ENCODE measurements at places on chromosomes 6 and 20.
A peak's percentile ranks its signal among the peaks of the same experiment; 100 is the strongest.

- DNase-seq: no peak
Observed at GRCh38 chr6:32792901-32793435, 23.8 kb downstream of the HLA-DOB start.

- DNase-seq: no peak
Observed at GRCh38 chr20:39206899-39207564, 244.9 kb downstream of the DHX35 start.

GRCh38 chr20:11976966-11977365 lies 59.3 kb downstream of the BTBD3 start:
- no peak for DNase-seq

DNA sequence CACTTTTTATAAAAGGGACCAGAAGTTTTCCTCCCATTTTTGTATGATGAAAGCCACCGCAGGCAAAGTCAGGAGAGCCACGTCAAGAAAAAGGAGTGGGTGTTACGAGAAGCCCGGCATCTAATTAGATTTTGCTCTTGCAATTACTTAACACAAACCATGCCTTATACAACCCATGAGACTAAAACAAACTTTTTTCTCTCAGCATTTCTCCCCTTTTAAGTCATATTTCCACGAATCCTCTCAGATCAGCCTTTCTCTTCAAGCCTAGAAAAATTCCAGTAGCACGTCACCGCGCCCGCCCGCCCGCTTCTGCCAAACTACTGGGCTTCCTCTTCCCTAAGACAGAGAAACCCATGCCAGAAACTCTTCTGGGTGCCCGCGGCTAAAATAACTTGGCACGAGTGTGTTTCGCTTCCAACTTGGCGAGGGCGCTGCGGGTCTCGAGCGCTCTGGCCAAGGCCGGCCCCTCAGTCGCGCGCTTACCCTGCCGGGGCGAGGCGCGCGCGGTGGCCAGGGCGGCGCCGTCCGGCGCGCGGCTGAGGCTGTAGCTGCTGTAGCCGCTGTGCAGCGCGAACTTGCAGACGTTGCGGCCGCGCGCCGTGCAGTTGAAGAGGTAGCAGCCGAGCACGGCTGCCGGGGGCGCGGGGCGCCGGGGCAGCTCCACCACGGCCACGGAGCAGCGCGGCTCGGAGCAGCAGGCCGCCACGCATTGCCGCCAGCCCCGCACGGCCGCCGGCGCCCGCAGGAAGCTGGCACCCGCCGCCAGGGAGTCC lies 1.0 kb downstream of the LRP11 start:
- DNase-seq: peak; percentile 66

DNA sequence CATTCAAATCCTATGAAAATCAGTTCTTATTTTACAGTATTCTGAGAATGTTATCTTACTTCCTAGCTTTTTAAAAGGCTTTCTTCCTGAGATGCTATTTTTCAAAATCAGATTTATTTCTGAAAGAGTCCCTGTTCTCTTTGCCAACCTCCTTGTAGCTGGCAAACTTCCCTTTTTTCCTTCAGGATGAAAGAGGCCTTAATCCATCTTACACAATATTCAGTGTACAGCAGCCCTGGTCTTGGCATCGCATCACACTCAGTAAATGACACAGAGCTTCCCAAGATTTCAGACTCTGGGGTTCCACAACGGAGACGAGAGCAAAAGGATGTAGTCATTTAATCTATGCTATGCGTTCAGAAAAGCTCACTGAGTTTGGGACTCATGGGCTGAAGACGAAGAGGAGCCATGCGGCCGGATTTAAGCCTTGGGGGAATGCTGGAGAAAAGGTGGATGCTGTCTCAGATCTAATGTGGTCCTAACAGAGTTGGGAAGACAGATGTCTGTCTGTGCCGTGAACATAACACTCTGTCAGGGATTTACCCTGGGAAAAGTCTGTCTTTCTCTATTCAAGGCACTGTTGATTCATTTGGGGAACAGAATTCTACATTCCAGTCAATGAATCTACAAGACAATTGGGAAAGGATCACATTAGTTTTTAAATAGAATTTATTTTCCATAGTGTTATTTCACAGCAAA lies 616.4 kb upstream of the AGPAT4 start:
- DNase-seq: no peak

GRCh38 chr6:71822625-71823024 lies 63.7 kb upstream of the RIMS1 start:
- DNase-seq: no peak

DNA sequence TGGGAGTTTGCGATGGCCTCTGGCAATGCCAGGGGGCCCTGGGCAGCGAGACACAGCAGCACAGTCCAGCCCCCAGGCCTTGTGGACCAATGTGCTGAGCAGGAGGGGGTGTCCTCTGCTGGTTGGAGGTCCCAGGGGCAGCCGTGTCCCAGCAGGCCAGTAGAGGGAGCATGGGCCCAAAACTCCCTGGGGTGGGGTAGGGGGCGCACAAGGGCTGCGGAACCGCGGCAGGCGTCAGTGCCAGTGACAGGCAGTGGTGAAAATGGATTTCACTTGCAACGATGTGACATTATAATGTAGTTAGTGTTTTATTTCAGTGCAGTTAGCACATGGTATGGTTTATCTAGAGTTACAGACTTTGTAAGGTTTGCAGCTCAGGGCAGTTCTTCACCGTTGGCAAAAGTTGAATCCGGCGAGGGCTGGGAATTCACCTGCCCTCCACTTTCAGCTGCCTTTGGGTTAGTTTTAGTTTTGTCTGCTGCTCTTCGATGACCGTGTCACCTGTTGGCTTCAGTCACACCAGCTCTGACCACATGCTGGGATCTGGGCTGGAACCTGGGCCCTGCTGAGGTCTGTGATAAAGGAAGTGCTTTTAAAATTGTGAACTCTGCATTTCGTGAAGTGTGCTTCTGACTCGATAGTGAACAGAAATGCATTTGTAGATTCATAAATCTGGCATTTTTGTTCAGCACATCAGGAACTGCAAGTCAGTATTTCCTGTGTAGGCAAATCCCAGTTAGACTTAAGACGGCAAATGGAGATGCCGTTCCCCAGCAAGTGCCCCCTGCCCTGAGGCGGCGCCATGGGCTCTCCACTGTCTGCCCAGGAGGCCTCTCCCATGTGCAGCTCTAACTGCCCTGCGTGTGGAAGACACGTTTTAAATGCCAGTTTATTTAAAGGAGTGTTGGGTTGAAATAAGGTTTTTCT lies 46.8 kb downstream of the PYGB start:
- peak; percentile 49 for DNase-seq

- no peak for DNase-seq
Observed at GRCh38 chr20:46985250-46985649, 90.6 kb downstream of the EYA2 start.

- no peak for DNase-seq
Observed at GRCh38 chr6:1890071-1890470, 280.4 kb downstream of the FOXC1 start.

GRCh38 chr6:13800615-13801014 lies 13.7 kb downstream of the MCUR1 start:
- no peak for DNase-seq

DNA sequence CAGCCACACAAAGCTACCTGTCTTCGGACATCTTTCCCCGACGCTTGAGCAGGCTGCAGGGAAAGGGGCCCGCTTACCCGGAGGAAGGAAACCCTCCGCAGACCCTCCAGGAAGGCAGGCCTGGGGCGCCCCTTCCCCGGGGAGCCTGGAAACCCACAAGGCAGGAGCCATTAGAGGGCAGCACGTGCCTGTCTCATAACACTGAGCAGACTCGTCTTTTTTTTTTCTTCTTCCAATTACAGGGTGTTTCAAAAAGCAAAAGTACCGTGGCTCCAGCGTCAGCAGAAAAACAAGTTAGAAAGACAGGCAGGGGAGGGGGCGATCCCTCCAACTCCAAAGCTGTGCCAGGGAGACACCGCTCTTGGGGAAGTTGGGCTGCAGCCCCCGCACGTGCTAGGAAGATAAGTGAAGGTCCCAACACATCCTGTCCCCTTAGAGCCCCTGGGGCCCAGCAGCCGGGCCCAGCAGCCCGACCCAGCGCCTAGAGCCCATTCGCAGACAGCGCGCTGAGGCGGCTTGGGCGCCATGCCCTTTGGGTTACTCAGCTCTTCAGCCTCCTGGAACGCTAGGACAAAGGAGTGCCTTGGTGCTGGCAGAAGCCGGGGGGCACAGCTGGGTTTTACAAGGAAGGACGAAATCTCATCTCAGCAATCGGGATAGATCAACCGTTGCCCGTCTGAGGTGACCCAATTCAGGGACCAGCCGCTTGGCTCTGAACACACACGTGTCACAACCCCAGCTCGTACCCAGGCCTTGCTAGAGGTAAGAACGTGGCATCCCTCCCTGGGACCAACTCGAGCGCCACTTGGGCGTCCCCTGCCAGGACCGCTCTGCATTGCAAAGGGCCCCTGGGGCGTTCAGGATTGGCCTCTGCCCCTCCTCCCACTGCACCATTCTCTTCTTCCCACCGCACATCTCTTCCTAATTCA lies 136.3 kb downstream of the LY86 start:
- DNase-seq: no peak

DNA sequence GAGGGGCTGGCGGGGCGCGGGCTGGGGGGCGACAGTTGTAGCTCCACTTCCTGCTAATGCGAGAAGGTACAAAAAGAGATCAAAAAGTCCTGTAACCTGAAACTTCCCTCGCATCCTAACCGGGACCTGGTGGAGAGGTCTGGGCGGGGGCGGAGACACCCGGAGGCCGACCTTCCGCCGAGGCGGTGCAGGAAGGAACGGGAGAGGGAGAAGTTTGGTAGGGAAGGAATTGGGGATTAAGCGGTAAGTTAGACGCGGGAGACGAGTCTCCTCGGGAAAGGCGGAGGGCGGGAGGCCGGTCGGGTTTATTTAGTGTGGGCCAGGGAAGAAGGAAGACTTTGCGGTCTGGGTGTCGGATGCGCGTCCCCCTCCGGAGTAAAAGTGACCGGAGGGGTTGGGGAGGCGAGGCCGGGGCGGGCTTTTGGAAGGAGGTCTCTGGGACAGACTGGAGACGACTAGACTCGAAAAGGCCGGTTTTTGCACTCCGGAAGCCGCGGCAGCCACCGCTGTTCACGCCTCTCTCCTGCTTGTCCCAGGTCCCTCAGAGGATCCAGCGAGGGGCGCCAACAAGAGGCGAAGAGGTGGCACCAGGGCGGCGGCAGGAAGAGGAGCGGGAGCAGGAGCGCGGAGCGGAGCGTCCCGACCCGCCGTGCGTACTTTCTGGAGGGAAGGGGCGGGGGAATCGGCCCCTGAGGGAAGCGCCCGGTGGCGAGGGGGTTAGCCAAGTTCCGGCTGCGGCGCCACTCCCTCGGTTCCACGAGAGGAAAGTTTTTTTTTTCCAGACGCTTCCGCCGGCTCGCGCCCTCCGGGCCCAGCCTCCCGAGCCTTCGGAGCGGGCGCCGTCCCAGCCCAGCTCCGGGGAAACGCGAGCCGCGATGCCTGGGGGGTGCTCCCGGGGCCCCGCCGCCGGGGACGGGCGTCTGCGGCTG lies 734 bp downstream of the TPBG start:
- no peak for DNase-seq

DNA sequence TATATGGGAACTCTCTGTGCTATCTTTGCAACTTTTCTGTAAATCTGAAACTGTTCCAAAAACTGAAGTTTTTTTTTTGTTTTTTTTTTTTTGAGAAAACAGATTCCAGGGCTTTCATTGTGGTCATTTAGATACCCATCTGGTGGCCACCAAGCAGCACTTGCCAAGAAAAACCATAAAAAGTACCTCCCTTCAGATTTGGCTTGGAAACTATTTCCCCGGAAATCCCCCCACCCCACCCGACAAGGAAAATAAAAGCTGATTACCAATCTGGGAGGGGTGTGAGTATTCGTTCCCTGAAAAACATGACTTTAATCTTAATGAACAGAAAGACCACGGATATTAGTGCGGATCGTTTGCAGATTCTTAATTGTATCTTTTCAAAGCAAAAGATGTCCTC lies 1.9 kb downstream of the NFATC2 start:
- no peak for DNase-seq

GRCh38 chr6:69647726-69648125 lies 149.1 kb downstream of the LMBRD1 start:
- no peak for DNase-seq

DNA sequence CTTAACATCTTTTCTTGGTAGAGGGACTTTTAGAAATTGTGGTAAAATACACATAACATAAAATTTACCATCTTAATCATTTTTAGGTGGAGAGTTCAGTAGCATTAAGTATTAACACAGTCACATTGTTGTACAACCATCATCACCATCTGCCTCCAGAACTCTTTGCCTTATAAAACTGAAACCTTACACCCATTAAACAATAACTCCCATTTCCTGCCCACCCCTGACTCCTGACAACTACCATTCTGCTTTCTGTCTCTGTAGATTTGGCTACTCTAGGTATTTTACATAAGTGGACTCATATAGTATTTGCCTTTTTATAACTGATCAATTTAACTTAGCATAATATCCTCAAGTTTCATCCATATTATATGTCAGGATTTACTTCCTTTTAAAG lies 88.7 kb downstream of the ZHX3 start:
- DNase-seq: no peak

DNA sequence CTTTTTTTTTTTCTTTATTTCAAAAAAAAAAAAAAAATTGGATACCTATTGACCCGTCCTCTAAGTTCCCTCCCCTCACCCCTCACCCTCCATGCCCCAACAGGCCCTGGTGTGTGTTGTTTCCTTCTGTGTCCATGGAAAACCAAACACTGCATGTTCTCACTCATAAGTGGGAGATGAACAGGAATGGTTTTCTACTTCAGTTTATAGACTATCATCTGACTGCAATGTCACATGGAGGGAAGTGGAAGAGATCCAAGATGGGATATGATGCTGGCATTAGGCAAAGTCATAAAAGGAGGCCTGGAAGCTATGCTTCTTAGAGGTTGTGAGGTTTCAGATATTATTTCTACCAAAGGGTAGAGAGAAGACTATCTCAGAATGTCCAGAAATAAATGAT lies 237.5 kb downstream of the MAFB start:
- no peak for DNase-seq

DNA sequence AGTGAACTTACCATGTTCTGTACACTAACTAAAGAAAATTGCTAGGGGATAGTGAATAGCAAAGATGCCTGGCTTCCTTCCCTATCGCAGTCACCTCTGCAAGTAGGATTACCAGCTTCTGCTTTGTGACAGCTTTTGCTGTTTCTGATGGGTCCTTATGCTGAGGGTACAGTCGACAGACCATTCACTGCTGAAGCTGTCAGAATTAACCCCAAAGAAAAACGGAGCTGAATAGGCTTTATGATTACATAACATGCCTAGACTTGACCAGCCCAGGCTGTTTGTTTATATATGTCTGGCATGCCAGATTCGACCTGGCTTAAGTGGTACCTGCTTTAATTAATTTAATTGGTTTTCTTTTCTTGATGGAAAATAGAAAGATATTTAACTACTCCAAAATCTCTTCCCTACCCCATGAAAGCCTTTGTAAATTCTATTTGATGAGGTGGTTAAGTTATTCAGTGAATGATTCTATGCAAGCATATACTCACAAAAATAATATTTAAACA lies 21.7 kb upstream of the PRELID3B start:
- DNase-seq: no peak

DNA sequence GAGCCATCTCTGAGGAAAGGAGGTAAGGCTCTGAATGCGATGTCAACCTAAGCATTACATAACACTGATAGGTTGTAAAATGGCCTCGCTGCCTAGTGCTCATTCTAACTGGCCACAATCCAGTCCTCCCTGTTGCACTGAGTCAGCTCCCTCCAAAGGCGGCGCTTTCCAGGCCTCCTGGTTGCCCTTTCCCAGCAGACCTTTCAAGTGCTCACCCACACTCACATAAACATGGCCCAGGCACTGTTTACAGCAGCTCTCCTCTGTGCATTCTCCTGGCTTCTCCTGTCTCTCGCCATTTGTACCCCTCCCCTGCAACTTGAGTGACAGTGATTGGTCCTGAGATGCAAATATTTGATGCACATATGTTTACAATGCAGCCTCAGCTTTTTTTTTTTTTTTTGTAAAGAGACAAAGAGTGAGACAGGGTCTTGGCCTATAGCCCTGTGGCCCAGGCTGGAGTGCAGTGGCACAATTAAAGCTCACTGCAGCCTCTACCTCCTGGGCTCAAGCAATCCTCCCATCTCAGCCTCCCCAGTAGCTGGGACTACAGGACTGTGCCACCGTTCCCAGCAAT lies 36.8 kb upstream of the PRND start:
- DNase-seq: no peak

All from posterior cingulate gyrus (tissue), 11 donors.